SK-N-DZ (cell line): ENCODE measurements at places on chromosomes 1 and 21.

DNA sequence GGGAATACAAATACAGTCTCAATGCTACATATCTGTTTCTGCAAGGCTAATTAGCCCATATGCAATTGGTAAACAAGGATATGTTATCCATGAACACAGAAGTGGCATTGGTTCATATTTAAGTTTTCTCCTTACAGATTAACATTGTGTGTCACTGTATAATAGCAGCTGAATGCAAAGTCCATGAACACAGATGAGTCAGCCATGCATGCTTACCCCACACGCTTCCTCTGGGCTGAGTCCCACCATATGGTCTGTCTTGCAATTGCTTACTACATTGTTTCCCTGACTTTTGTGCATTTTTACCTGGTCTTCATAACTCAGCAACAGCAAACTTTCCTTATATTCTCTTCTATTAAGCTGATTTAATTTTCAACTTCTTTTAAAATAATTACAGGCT, 41.5 kb upstream of the TSNAX start:
- no peak for DNase-seq

DNA sequence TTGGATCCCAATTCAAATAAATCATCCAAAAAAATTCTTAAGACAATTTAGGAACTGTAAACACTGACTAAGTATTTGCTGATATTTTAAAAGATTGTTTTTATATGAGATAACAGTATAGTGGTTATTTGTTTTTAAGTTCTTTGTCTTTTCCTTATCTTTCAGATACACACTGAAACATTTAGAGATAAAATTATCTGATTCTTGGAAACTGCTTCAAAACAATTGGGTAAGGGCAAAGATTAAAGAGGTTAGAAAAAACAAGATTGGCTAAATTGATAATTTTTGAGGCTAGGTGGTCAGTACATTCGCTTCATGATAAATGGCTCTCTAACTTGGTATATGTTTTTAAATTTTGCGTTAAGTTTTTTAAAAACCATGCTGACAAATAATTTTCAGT, 117.3 kb downstream of the PSMG1 start:
- DNase-seq = no peak

DNA sequence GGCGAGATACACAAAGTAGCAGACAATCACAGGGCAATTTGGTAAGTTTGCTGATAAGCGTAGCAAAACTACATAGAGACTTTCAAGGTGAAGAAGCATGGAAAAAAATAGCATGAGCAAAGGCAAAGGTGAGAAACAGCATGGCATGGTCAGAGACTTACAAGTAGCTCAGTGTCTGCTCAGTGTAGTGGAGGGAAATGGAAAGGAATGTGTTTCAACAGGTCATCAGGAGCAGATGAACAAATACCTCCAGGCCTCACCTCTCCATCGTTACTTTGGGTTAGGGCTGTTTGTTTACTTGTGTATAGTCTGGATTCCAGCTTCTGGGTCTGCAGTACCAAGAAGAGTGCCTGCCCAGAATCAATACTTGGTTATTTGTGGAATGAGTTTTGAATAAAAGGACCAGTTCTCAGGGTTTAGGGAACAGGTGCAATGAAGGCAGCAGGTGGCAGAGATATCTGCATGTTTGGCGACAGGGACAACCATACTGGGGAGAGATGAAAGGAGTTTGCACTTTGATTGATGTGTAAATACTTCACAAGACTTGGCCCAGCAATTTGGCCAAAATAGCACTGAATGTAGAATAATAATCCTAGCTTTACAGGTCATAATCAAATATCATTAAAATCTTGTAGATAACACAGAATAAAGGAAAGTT, 97.0 kb upstream of the FGGY start:
- no peak for DNase-seq

DNA sequence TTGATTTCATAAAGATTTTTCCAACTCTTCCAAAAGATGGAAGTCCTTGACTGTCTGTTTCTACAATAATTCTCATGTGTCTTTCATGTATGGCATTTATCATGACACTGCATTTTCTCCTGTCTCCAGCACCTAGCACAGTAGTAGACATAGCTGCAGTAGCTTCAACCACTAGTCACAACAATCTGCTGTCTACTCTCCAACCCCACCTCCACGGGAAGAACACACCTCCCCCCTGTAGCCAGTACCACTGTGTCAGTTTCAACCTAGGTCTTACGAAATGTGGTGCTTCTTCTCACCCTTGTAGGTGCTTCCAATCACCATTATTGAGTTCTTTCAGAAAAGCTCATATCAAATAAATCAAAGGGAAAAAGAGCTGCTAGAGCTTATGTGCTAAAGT, 425.1 kb upstream of the ADAMTS5 start:
- no peak for DNase-seq

DNA sequence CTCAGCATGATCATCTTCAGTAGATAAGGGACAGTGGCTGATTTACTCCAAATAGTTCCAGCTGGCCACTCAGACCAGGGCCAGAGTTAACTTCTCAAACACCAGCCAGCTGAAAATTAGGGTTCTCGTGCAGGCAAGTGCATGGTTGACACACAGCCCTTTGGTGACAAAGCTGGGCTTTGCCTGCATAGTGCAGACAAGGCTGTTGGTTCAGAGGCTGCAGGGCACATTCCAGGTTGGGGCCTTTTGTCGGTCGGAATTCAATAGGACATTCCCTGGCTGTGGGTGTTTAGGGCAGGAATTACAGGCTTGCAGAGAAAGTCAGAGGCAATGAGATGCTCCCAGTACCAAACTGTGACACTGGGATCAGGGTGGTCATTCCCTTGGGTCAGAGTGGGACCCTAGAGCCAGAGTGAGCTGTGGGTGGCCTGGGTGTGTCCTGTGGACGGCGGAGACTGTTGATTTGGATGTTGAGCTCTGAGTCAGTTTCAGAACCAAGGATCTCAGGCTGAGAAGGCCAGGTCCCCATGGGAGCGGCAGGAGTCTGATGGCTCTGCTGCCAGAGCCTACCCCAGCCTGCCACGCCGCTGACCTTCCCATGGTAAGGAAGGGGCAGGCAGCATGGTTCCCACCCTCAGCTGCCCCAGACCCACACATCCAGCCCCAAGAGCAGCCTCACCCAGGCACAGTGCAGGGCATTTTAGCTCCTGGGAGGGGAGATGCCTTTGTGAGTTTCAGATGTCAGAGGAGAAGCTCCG, 56.2 kb downstream of the STUM start:
- DNase-seq = no peak

DNA sequence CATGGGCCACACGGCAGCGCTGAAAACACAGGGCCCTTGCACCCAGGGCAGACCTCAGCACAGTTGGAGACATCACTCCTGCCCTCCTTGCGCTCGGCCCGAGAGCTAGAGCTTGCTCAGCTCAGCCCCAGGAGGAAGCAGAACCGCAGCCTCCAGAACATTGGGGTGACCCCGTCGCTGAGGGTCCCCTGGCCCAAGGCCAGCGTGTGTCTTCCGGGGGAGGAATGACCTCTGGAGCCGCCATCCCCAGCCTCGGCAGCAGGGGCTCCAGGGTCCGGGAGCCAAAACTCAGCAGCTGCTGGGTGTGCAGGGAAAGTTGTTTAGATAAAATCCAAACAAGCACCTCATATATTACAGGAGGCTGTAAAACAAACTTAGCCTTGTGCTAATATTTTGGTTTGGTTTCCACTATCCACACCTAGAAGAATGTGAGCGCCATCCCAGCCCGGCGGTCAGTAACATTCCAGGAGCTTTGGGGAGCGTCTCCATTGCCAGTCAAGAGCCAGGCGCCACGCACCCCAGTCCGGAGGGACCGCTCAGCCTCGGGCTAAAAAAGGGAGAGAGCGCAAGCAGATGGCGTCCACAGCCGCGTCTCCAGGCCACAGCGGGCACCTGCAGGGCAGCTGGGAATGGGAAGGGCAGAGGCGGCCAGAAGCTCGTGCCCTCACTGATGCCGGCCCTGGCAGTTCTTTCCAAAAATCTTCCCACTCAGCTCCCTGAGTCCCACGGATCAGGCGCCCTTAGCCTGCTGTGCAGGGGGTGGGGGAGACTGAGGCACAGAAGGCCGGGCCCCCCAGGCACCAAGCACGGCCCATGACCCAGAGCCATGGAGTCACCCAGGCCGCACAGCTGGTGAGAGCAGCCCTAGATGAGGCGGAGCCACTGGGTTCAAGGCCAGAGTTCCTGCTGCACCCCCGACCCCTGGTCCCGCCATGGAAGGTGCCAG, 52.0 kb downstream of the SLX9 start:
- no peak for DNase-seq

- no peak for DNase-seq
Measured at GRCh38 chr1:1117469-1117831, 1.6 kb upstream of the C1orf159 start.

GRCh38 chr1:234320549-234320948, 52.7 kb upstream of the COA6 start:
- DNase-seq = no peak

- DNase-seq = no peak
Measured at GRCh38 chr1:223820971-223821370, 24.8 kb downstream of the TP53BP2 start.

DNA sequence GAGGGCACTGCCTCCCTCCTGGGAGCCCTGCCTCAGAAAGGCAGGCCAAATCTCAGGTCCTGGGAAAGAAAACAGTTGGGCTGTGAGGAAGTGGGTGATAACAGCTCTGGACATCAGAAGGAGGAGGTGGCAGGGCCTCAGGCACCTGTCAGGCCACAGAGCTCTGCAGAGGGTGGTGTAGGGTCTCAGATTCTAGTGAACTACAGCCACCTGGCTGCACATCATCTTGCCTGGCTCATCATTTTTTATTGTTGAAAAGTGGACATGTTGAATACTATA, 15.3 kb upstream of the ZNF678 start:
- DNase-seq = no peak

DNA sequence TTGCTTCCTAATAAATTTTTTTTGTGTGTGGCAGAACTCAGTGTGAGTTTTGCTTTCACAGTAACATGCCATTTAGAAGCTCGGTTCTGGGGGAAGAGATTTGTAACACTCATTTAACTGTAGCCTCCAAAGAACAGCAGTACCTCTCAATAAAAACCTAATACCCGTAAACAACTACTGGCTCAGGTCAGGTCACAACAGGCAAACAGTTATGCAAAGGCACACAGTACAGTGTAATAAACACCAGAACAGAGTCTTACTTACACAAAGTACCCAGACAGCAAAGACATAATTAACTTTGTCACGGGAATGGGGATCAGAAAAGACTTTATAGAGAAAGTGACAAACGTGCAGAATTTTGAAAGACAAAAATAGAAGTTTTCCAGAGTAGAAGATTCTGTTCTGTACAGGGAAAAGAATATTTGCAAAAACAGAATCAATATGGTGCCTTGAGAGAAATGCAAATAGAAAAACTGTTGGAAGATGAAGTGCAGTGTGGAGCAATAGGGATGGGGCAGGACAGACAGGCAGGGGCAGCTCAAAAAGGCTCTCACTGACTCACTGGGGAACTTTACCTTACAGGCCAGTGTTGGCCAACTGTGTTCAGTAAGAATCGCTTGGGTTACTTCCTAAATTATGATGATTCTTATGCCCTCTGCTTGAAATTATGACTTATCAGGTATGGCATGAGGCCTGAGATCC, 38.8 kb downstream of the EGLN1 start:
- DNase-seq = no peak

GRCh38 chr1:15337656-15338402, 71.9 kb upstream of the EFHD2 start:
- DNase-seq = no peak

DNA sequence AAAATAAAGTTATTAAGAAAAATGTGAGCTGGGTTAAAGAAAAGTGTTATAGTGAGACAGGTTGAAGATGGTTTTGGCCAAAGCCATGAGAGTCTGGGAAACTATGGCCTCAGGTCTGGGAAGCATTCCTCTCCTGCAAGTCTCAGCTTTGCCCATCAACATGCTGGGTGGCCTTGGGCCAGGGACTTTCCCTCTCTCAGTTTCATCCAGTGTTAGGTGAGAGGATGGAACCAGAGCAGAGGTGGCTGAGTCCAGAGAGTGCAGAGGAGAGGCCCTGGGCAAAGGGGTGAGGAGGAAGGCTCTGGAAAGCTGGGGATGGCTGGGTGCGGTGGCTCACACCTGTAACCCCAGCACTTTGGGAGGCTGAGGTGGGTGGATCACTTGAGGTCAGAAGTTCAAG, 10.5 kb downstream of the PADI2 start:
- no peak for DNase-seq

DNA sequence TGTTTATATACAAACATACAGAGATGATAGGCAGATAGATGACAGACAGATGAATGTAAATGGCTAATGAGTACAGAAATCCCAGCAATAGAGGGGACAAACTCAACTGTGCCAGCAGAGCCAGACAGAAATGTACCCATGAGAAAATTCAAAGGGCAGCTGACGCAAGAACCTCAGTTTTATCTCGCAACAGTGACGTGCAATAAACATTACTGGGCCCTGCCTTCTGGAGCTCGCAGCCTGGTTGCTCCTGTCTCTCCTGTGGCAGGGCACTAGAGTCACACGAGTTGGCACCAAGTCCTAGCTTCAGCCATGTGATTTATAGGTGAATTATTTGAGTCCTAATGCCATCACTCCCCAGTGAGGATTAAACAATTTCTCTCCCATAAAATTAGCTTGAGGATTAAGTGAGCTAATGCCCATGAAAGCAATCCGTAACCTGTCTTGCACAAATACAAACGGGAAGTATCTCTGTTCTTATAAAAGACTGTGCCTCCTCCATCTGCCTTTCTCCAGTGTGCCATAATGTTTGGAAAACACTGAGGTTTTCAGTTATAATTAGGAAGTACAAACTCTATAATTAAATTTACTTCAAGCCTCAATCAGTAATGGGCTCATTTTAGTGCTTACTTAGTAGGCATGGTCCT, 50.7 kb downstream of the VAV3 start:
- no peak for DNase-seq

DNA sequence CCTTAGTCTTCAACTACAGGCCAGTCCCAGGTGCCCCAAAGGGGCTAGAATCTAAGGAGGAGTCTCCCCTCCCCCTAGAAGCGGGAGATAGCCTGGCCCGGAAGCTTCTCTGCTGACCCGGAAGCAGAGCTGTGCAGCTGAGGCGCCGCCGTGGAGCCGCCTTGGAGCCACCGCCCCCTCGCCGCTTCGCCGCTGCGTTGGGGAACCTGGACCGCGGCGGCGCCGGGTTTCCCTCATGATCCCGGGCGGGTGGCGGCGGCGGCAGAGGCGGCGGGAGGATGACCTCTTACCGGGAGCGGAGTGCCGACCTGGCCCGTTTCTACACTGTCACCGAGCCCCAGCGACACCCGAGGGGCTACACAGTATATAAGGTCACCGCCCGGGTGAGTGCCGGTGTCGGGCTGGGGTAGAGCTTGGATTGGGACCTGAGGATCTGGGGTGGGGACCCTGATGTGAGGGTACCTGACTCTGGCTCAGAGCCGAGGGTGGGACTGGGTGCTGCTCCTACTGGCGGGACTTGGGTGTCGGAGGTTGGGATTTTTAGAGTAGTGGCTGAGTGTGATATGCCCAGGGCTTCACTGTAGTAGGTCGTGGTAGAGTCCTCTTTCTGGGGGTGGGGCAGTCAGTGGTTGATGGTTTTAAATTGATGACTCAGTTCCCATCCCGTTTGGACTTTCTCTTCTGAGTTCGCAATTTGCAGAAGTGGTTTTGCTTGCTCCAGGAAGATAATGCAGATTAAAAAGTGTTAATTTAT, at the start of gene RPS6KC1:
Gene RPS6KC1, plus strand, starts transcription at position 115 of the 754 bp plus-strand sequence. Its CDS starts 164 bp downstream, at position 279.
- DNase-seq = peak; percentile 85

DNA sequence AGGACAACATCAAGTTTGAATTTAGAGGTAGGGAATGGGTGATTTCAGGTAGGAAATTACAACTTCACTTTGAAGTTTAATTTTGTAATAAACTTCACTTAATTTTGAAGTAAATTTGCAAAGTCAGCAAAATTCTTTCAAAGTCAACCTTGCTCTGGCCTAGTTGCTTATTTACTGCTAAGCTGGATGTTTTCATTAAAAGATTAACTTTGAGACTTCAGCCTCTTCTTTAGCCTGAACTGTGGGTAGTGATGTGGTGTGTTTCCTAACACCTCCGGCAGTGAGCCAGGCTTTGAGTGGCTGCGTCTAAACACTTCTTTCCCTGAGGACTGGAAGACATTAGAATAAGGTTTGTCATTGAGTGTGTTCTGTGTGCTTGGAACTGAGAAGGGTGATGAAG, at the start of gene HAO2:
Gene HAO2, plus strand, starts transcription at position 232 of the 400 bp plus-strand sequence. CDS start 12,301 bp downstream, outside the sequence.
- DNase-seq = no peak
